ENCODE measurements at places on chromosomes 6 and 20.
A peak's percentile ranks its signal among the peaks of the same experiment; 100 is the strongest.

GRCh38 chr6:106097411-106098231 is 11.5 kb downstream of the PRDM1 start:
- DNase-seq = no peak

GRCh38 chr20:38119446-38119845 is 45.6 kb downstream of the TGM2 start:
- DNase-seq = no peak

DNA sequence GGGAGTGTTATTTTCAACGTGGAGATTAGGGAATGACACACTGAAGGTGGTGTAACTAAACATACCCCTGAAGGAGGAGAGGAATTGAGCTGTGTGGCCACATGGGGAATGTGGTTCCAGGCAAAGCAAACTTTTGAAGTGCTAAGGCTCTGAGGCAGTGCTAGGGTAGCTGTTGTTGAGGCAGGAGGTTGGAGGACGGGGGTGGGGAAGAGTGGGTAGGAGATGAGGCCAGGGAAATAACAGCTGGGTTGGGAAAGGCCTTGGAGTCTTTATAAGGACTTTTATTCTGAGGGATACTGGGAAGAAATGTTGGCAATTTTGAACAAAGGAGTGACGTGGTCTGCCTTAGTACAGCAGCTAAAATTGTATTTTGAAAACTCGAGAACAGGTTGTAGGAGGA is 13.0 kb downstream of the RPRD1B start:
- DNase-seq = no peak

GRCh38 chr20:23879811-23880374 is 345 bp upstream of the CST5 start:
- no peak for DNase-seq

DNA sequence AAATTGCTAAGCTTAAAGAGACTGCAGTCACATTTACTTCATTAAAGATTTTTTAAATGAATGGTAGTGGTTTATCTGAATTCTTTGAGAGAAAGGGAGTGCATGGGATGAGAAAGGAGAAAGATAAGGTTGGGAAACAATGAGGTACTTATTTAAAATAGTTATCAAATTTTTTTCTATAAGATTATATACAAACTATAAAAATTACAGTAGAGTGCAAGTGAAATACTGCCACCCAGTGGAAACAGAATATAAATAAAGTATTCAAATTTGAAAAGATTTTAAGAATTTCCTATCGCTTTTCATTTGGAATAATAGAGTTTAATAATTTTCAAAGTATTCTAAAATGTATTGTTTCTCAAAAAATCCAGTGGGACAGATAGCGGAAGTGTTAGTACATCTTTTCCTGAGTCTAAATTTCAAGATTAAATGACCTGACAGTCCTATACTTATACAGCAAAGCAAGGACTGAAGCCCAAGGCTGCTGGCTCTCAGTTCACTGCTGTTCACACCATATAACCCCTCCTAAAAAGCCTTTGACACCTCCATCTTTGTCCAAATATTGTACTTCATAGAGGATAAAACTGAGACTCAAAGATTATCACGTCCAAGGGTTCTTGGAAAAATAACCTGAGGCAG is 31.1 kb downstream of the EPM2A start:
- no peak for DNase-seq

DNA sequence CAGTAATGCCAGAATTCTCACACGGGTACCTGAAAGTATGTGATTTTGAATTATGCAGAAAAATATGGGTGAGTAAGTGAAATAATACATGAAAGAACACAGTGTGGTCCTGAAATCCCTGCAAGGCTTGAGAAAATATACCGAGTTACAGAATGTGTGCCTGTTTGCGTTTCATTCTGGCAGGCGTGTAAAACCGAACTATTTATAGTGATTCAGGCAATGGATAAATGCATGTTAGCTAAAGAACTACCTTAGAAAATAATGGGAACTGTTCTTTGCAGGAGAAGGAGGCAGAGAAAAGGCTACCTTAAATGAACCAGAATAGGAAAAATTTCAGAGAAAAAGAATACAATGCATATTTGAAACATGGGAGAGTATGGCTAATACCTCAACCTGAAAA is 145.8 kb upstream of the KCNQ5 start:
- no peak for DNase-seq

GRCh38 chr6:127516662-127517273 is 2.4 kb downstream of the MTCL3 start:
- DNase-seq = peak; percentile 26

DNA sequence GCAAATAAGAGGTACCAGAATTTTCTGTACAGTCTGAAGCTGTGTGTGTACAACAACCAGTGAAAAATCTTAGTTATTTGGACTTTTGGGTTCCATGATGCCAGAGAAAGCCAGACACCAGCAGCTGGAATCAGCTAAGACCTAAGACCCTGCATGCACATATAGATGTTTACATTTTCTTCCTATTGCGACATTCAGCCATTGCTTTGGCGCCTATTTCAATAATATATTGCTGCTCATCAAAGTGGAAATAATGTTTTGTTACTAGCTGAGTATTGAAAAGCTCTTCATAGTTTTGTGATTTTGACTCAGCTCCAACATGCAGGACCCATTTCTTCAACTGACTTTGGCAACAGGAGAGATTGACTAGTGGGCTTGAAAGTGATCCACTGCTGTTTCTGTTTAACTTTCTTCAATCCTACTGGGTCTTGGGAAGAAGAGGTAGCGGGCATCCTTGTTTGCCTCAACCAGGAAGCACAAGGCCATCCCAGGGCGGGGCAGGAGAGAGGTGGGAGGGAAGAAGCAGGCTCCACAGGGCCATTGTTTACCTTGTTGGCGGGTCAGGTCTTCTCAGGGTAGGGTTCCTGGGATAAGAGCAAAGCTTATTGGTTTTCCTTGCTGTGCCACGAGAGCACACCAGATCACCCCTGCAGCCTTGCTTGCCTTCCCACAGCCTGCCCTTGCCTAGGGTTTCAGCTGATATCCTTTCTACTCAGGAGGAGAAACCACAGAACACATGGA is 101.3 kb upstream of the ESR1 start:
- no peak for DNase-seq

DNA sequence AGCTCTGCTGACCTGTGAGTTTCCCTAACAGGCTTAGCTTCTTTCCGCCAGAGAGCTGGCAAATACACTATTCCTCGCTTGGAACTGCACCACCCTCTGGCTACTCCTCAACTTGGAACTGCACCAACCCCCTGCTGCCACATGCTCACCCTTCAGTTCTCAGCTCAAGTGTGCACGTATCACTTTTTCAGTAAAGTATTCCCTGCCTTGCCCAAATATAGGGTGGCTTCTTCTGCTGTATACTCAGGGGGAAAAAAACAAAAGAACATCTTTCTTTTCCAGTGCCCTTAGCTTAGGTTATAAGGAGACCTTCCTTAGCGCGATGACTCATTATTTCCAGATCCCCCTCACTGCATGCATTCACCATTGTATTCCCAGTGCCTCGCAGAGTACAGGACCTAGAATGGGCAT is 21.2 kb downstream of the GNAS-AS1 start:
- peak; percentile 71 for DNase-seq

DNA sequence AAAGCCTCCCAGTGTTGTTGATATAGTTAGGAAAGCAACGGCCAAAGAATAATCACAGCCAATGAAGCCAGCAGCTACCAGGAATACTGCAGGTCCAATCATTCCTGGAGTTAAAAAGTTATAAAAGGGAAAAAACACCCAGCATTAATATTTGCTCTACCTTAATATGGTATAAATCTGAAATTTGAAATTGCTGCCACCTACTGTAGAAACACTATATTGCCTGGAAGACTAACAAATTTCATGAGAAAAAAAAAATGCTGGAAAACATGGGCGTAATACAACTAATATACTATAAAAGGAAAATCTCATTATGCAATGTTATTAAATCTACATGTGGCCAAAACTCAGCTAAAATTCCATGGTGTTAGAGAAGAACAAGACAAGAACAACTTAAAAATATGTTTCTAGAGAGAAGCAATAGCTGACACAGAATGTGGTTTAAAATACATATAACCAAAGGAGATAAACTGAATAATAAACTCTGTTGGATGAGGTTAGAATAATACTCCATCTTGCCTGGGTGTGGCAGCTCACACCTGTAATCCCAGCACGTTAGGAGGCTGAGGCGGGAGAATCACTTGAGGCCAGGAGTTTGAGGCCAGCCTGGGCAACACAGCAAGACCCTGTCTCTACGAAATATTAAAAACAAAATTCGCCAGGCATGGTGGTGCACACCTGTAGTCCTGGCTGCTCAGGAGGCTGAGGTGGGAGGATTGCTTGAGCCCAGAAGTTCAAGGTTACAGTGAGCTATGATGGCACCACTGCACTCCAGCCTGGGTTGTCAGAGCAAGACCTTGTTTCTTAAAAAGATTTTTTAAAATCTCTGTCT is 43.1 kb downstream of the SLC17A5 start:
- no peak for DNase-seq

DNA sequence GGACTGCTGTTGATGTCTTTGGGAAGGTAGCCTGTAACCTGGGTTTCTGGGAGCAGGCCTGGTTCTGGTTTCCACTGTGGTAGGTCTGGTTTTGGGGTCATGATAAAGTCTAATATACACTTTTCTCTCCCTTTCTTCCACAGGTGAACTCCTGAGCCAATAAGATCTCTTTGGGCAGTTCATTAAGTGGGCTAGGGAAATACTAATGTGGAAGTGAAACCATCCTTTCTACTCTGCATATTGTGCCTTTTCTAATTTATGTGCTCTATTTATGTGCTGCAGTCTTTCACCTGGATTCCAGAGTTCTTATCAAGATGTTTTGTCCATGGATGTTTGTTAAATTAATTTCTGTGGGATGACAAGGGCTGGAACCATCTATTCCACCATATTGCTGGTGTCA is 165.7 kb upstream of the PTPRK start:
- no peak for DNase-seq

Measured in femur (tissue), 1 donor.